ENCODE measurements at places on chromosomes 2 and 18.

DNA sequence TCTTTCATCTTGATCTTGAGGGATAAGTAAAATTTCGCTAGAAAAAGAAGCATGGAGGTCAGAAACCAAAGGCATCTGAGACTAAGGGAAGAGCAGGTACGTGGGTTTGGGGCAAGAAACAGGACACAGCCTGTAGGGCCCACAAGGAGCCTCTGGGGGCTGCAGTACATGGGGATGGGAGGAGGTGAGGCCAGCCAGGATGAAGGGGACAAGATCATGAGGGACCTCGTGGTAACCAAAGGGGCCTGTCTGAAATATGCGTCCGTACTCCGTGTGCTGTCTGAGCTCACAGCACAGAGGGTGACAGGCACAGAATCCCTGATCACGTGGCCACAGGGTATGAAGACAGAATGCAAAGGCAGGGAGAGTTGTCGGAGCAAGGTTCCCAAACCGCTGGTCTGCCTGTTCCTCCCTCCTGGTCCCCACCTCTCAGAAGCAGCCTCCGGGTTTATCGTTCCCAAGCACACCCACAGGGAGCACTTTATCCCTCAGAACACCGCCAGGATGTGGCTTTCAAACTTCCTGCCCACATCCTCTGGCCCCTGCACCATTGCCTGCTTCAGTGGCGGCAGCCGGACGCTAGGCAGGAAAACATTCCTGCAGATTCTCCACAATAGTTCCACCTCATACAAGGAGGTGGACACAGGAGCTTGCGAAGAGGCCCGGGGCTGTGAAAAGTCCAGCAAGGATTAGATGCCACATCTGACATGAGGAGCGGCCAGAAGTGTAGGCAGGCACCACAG is 12.0 kb downstream of the TMEM163 start:
- DNase-seq: no peak

DNA sequence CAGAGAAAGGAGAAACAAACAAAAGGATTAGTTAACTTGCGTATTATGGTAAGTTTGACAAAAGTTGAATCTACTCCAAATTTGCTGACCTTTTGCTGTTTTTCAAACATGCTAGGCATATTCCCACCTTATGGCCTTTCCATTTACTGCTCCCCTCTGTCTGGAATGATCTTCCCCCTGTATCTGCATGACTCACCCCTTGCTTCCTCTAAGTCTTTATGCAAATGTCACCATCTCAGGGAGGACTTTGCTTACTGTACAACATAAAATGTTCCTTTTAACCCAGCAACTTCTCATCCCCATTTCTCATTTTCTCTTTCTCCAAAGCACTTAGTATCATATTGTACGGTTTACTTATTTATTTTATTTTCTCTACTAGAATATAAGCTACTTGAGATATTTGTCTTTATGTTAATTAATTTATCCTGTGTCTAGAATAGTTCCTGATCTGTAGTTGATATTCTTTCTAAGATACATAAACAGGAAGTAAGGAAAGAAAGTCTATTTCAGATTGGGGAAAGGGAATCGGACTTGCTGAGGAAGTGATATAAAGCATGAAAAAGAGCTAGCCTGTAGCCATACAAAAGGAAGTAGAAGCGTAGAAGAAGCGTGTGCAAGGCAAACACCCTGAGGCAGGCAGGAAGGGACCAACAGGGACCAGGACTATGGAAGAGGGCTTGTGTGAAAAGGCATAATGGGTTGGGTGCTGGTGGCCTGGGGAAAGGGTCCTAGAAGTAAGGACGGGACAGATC is 144.9 kb upstream of the ERBB4 start:
- no peak for DNase-seq

- peak; percentile 54 for DNase-seq
Measured at GRCh38 chr2:46521215-46521683, 41.9 kb downstream of the TMEM247 start.

DNA sequence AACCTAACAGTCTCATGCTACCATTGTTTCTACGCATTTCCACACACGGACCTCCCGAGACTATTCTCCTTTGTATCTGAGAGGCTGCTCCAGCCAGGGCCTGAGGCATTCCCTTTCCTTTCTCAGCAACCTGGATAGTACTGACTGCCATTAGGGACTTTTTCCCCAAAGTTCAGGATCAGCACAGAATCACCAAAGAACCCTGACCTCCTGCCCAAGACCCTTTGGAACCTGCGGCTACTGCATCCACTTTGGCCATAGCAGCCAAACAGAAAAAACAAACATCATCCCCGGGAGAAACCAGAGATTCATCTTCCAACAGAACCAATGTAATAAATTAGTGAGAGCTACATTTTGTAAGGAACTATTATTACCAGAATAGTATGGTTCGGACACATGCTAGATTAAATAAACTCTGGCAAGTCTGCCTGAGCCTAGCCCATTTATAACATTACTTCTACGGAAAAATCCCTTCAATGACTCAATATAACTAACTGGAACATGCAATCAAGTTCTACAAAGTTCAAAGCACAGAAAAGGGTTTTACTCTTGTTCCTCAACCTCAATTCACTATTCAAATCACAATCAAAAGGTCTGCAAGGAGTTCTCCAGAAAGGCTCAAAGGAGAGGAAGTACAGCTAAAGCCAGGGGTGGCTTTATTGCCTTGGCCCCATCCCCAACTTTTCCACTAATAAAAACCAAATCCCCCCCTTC is 51.8 kb downstream of the LPIN2 start:
- no peak for DNase-seq

- DNase-seq: no peak
Measured at GRCh38 chr2:185610301-185610700, 128.3 kb upstream of the FSIP2 start.

DNA sequence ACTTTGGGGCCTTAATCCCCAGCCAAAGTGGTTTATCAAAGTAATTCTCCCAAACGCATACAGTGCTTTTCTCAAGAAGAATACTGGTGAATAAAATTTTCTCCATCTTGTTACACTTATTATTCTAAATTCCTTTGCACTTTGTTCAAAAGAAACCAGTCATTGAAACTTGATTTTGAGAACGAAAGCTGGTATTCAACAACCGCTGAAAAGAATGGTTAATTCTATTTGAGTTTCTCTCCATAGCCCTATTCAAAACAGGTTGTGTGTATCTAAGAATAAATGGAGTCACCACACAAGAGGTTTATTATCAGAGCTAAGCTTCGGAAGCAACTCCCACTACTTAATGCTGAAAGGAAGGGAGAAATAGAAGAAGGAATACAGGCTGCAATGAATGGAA is 117.7 kb downstream of the C1D start:
- DNase-seq: no peak

DNA sequence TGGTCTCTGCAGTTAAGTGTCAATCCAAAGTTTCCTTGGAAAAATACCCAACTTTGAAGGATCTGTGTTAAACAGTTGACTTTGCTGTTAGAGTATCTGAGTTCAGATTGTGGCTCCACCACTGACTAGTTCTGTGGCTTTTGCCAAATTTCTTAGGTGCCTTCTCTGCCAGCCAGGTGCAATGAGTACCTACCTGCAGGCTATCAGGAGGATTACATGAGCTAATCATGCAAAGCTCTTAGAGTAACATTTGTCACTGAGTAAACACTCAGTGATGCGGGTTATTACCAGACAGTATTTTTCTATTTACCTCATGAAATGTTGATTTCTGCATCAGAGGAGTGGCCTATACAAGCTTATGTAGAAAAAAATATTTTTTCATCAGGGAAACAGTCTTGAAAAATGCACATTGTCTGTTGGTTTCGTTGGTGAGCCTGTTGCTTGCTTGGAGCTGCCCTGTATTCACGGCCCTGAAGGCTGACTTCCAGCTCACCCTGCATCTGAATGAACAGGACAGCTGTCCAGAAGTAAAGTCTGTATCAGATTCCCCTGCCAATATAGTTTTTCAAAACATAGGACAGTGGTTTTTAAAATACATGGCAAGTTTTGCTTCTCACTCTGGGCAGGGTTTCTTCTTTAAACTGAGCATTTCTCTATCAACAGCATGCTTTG is 235.1 kb downstream of the CDCA7 start:
- no peak for DNase-seq

DNA sequence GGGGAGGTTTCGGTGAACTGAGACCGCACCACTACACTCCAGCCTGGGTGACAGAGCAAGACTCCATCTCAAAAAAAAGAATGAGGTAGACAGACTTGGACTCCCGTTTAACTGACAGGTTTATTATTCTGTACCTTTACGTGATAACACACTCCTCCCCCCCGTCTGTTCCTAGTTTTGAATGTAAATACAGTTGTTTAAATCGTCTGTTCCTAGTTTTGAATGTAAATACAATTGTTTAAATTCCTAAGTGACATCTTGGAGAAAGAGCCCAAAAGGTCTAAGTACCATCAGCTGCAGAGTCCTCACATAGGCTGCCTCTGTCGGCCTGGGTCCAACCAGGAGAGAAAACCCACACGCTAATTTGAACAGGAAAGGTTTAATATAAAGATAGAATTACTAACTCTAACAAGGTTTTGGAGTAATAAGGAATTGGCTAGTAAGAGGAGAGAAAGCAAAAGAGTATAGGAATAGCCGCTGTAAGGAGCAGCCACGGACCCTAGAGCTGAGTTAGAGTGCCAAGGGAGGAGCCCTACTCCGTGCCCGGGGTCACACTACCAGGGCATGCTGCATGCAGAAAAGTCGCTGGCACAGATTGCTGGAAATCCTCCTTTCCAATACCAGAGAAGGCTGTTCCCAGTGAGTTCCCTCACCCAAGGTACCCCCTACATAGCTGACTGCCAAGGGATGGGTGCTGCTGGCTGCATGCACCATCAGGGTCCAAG is 83.5 kb upstream of the RANBP2 start:
- peak; percentile 11 for DNase-seq

DNA sequence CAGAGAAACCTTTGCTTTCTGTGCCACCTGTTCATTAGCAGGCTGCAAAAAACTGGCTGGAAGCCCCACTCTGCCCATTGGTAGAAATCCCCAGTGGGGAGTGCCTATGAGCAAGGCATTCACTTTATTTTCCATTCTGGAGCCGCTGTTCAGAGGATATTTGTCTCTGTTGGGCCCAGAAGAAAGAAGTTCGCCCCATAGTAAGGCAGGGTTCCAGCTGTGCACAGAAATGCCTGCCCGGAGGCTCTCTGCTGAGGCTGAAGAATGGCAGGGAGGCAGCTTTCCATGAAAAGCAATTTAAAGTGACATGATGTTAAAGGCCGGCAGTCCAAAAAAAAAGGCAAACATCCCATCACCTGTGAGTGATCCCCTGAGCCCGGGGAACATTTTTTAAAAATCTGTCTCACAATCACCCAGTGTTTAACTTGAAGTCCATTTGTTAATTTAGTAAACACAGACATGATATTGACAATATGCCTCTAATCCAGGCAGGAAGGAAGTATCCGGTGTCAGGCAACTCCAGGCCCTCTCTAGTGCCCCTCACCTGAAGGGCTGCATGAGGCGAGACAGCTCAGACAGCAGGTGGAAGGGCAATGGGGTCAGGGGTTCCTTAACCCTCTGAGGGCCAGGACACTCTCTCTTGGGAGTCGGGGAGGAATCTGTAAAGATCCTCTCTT is 265.1 kb upstream of the SIX2 start:
- no peak for DNase-seq

GRCh38 chr2:198054299-198054698 is 249.9 kb downstream of the PLCL1 start:
- peak; percentile 20 for DNase-seq

DNA sequence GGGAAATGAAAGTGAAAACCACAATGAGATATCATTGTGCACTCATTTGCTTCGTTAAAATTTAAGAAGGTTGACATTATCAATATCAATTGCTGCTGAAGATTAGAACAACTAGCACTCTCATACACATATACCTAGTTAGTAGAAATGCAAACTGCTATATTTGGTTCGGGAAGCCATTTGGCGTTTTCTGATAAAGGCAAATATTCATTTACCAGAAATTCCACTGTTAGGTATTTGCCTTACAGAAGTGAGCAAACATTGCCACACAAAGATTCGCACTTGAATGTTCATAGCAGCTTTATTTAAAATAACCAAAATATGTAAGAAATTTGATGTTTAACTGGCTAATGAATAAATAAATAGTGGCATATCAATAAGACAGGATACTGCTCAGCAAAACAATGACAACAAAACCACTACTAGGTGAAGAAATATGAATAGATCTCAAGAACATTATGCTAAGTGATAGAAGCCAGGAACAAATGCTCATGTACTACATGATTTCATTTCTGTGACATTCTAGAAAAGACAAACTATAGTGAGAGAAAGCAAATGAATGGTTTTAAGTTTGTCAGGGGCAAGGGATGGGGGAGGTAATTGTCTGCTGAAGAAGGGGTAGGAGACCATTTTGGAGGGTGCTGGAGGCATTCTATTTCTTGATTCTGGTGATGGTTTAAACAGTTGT is 387.8 kb downstream of the PTH2R start:
- DNase-seq: no peak

GRCh38 chr2:224444783-224445182 is 42.9 kb upstream of the FAM124B start:
- no peak for DNase-seq

DNA sequence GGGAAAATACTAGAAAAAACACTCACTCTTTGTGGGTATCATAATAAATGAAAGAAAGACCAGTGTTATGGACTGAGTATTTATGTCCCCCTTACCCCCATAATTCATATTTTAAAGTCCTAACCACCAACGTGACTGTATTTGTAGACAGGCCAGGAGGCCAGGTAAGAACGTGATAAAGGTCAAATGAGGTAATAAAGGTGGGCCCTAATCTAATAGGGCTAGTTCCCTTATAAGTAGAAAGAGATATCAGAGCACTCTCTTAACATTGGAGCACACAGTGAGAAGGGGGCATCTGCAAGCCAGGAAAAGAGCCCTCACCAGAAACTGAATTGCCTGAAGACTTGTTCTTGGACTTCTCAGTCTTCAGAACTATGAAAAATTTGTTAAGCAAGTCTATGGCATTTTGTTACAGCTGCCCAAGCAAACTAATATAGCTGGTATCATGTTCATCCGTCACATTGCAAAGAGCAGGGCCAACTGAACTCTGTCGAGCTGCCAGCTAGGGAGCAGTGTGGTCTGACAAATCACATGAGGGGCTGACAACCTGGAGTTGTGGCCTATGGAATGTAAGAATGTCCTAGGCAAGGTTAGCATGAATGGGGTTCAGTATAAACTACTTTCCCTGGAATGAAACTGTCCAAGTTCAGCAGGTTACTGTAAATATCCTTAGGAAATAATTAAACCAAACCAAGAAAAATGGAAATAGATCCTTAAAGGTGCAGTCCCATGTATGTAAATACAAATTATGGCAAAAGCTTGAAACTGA is 280.9 kb downstream of the ZNF385B start:
- DNase-seq: no peak

- DNase-seq: no peak
Measured at GRCh38 chr2:207676827-207677354, 34.5 kb upstream of the CCNYL1 start.

- no peak for DNase-seq
Measured at GRCh38 chr2:38448692-38449410, 71.8 kb upstream of the ATL2 start.

GRCh38 chr2:226477221-226478108 is 322.2 kb downstream of the IRS1 start:
- no peak for DNase-seq

DNA sequence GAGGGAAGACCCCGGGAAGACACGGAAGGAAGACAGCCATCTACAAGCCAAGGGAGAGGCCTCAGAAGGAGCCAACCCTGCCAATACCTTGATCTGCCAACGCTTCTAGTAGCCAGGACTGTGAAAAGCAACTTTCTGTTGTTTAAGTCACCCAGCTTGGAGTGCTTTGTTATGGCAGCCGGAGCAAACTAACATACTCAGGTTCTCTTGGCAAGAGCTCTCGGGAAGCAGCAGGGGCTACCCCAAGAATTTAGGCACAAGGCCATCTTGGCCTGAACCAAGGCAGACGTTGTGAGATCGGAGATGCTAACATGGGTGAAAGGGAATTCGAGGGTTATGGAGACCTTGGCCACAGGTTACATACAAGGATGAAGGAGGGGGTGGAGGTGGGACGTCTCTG is 78.6 kb upstream of the KLHL29 start:
- DNase-seq: no peak

Measured in colonic mucosa (tissue), 4 donors.